ENCODE measurements at places on chromosomes 12 and 14.

DNA sequence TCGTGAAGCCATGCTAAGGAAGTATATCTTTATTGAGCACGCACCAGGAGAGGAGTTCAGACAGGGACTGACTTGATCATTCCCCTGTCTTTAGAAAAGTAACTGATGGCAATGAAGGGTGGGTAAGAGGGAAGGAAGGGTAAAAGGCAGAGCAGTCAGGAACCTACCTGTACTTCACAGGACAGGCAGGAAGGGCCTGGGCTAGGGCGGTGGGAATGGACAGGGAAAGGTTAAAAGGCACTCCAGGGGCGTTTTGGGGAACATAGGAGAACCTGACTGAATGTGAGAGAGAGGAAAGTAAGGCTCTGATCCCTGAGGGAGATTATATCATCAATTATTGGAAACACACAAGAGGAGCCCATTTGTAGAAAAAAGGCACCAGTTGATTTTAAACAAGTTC is 3.9 kb downstream of the SLC35E3 start:
- H3K4me3 ChIP-seq, result peak overlapping the region; percentile 59
- no peak for DNase-seq
- peaks cover 10% of the 10 kb centered on the region for H3K27me3 ChIP-seq
- peaks cover 17% of the 10 kb centered on the region for H3K4me1 ChIP-seq
- peak overlapping the region; percentile 82 for H3K27ac ChIP-seq

DNA sequence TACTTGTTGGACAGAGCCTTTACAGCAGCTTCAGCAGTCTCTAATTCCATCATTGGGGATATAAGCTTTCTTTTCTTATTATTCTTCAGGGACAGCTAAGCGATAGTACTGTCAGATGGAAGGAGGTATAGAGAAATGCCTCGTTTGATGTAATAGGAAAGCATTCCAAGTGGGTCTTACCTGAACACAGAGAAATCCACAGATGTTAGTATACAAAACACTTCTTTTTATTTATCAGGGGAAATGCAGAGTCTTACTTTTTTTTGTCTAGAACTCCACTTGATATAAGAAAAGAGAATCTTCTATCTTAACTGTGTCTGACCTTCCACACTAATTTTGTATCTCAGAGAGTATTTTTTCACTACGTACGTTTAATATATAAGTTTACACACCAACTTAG is 1.9 kb downstream of the SYT1 start:
- H3K27ac ChIP-seq, result peak overlapping the region; percentile 14
- H3K36me3 ChIP-seq, result no peaks in the 10 kb centered on the region
- peak overlapping the region; percentile 88 for H3K4me3 ChIP-seq

- no peaks in the 10 kb centered on the region for H3K27me3 ChIP-seq
- no peak for DNase-seq
- no peaks in the 10 kb centered on the region for H3K4me1 ChIP-seq
- H3K27ac ChIP-seq, result no peak overlapping the region
- H3K4me3 ChIP-seq, result no peak overlapping the region
- no peaks in the 10 kb centered on the region for H3K36me3 ChIP-seq
Measured at GRCh38 chr14:45698462-45699134, 445.6 kb upstream of the MIS18BP1 start.

DNA sequence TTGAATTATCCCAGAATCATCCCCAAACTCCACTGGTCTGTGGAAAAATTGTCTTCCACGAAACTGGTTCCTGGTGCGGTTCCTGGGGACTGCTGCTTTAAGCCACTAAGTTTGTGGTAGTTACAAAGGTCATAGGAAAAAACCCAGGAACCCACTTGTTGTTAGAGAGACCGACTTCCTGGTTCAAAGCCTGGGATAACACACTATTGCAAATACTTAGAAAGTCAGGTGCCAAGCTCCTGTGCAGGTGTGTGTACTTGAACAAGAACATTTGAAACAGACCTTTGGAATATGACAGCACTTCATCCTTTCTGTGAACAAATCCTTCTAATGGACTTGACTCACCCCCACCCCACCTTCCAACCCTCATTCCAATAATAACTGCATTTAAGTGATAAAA is 519.6 kb downstream of the GLT1D1 start:
- H3K4me1 ChIP-seq, result no peaks in the 10 kb centered on the region
- H3K27me3 ChIP-seq, result no peaks in the 10 kb centered on the region
- no peak overlapping the region for H3K27ac ChIP-seq
- DNase-seq, result no peak

GRCh38 chr14:61620130-61620946 is 75.0 kb upstream of the HIF1A start:
- no peak for DNase-seq
- peaks cover 4% of the 10 kb centered on the region for H3K4me1 ChIP-seq
- no peak overlapping the region for H3K4me3 ChIP-seq
- H3K27me3 ChIP-seq, result no peaks in the 10 kb centered on the region
- H3K36me3 ChIP-seq, result no peaks in the 10 kb centered on the region

GRCh38 chr12:12560587-12561370 is 1.9 kb downstream of the DUSP16 start:
- H3K27me3 ChIP-seq, result peaks cover 8% of the 10 kb centered on the region
- peak overlapping the region; percentile 97 for H3K4me3 ChIP-seq
- H3K36me3 ChIP-seq, result peaks cover 5% of the 10 kb centered on the region
- no peak for DNase-seq
- peak overlapping the region; percentile 93 for H3K27ac ChIP-seq
- peaks cover 22% of the 10 kb centered on the region for H3K4me1 ChIP-seq

DNA sequence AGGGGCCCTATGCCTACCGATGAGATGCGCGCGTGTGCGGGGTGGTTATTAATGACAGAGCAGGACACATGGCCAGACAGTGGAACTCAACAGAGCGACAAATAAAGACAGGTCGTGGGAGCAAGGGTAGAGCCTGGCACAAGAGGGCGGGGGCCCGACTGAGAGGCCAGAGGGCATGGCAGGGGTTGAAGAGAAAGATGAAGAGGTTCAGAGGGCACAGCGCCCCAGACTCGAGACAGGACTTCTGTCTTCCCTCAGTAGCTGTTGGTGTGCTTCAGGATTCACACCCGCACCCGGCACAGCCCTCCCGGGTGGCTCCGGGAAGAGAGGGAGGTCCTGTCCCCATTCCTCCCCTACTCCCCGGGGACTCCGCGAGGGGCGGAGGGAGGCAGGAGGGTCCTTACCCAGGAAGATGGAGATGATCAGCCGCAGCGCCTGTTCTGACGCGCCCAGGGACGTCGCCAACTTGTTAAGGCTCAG is 366 bp downstream of the LPCAT3 start:
- H3K4me3 ChIP-seq, result peak overlapping the region; percentile 96
- peak overlapping the region; percentile 79 for H3K27ac ChIP-seq
- DNase-seq, result peak; percentile 81
- H3K36me3 ChIP-seq, result peaks cover 3% of the 10 kb centered on the region
- peaks cover 15% of the 10 kb centered on the region for H3K4me1 ChIP-seq

GRCh38 chr14:36284971-36285595 is 35.4 kb downstream of the MBIP start:
- H3K36me3 ChIP-seq, result no peaks in the 10 kb centered on the region
- no peak for DNase-seq
- no peaks in the 10 kb centered on the region for H3K4me1 ChIP-seq
- no peak overlapping the region for H3K27ac ChIP-seq
- H3K27me3 ChIP-seq, result peaks cover 3% of the 10 kb centered on the region

- H3K27me3 ChIP-seq, result no peaks in the 10 kb centered on the region
- peaks cover 5% of the 10 kb centered on the region for H3K36me3 ChIP-seq
- H3K27ac ChIP-seq, result no peak overlapping the region
- H3K4me3 ChIP-seq, result no peak overlapping the region
Measured at GRCh38 chr12:121184425-121184824, 25.5 kb upstream of the P2RX4 start.

DNA sequence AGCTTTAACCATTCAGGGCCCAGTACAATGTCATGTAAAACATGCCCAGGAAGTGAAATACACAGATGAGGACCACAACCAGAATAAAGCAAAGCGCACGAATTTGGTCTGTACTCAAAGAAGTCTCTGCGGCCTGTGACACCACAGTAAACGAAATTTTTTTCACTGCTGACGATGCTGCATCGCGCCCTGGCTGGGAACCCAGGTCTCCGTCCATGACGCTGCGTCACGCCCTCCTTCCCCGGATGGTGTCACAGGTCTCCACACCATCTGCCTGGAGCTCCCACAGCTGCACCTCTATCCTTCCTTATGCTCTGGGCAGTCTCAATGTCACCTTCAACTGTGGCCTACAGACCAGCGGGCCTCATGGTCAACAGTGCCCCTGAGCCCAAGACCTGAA is 17.8 kb downstream of the ANKLE2 start:
- no peak overlapping the region for H3K4me3 ChIP-seq
- no peaks in the 10 kb centered on the region for H3K4me1 ChIP-seq
- H3K36me3 ChIP-seq, result peaks cover 5% of the 10 kb centered on the region
- H3K27me3 ChIP-seq, result peaks cover 1% of the 10 kb centered on the region
- no peak overlapping the region for H3K27ac ChIP-seq

- H3K27ac ChIP-seq, result no peak overlapping the region
- no peak overlapping the region for H3K4me3 ChIP-seq
- peaks cover 3% of the 10 kb centered on the region for H3K4me1 ChIP-seq
- no peaks in the 10 kb centered on the region for H3K36me3 ChIP-seq
- DNase-seq, result no peak
Measured at GRCh38 chr14:54922598-54922997, 20.0 kb upstream of the GCH1 start.

DNA sequence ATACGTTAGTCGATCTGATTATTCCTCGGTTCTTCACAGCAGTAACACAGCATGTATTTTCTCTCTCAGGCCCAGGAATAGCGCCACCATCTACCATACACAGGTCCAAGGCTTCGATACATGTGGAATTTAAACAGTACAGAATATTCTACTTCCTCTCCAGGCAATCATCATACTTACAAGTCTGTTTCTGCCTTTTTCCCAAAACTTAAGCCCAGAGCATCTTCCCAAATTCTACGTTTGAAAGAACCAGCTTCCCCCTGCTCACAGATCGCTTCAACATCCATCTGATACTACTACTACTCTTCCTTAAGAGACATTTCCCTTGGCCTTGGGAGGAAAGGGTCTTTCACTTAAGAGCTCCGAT is 626 bp downstream of the TXNDC16 start:
- peak overlapping the region; percentile 94 for H3K27ac ChIP-seq
- DNase-seq, result no peak
- H3K36me3 ChIP-seq, result no peaks in the 10 kb centered on the region
- H3K27me3 ChIP-seq, result peaks cover 10% of the 10 kb centered on the region
- H3K4me1 ChIP-seq, result peaks cover 4% of the 10 kb centered on the region

DNA sequence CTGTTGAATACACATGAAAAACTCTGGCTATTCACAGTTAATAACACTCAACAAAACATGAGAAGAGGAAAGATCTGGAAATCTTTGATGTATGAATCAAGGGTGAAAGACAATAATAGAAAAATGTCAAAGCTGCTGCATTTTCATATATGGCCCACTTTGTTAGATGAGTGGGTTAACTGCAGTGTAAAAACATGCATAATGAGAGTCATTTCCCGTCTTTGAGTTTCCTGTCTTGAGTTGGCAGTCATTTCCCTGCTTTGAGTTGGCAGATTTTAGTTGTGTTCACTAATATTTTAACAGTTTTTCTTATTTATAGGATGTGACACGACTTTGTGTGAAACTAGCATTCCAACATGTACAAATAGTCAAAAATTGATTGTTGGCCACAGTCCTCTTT is 87.9 kb upstream of the PTPRQ start:
- H3K4me1 ChIP-seq, result no peaks in the 10 kb centered on the region
- no peak overlapping the region for H3K4me3 ChIP-seq
- H3K27ac ChIP-seq, result no peak overlapping the region
- no peaks in the 10 kb centered on the region for H3K36me3 ChIP-seq

- H3K27me3 ChIP-seq, result peaks cover 15% of the 10 kb centered on the region
- H3K27ac ChIP-seq, result no peak overlapping the region
- H3K36me3 ChIP-seq, result no peaks in the 10 kb centered on the region
- H3K4me1 ChIP-seq, result peaks cover 2% of the 10 kb centered on the region
Measured at GRCh38 chr12:54220567-54220966, 31.8 kb upstream of the SMUG1 start.

GRCh38 chr12:53379389-53380103 is 430 bp upstream of the SP1 start:
- H3K36me3 ChIP-seq, result no peaks in the 10 kb centered on the region
- peaks cover 14% of the 10 kb centered on the region for H3K4me1 ChIP-seq
- H3K27ac ChIP-seq, result no peak overlapping the region

GRCh38 chr12:91249054-91249453 is 66.4 kb upstream of the DCN start:
- H3K36me3 ChIP-seq, result no peaks in the 10 kb centered on the region
- no peak overlapping the region for H3K27ac ChIP-seq
- H3K4me3 ChIP-seq, result no peak overlapping the region
- no peaks in the 10 kb centered on the region for H3K4me1 ChIP-seq
- no peaks in the 10 kb centered on the region for H3K27me3 ChIP-seq
- no peak for DNase-seq

DNA sequence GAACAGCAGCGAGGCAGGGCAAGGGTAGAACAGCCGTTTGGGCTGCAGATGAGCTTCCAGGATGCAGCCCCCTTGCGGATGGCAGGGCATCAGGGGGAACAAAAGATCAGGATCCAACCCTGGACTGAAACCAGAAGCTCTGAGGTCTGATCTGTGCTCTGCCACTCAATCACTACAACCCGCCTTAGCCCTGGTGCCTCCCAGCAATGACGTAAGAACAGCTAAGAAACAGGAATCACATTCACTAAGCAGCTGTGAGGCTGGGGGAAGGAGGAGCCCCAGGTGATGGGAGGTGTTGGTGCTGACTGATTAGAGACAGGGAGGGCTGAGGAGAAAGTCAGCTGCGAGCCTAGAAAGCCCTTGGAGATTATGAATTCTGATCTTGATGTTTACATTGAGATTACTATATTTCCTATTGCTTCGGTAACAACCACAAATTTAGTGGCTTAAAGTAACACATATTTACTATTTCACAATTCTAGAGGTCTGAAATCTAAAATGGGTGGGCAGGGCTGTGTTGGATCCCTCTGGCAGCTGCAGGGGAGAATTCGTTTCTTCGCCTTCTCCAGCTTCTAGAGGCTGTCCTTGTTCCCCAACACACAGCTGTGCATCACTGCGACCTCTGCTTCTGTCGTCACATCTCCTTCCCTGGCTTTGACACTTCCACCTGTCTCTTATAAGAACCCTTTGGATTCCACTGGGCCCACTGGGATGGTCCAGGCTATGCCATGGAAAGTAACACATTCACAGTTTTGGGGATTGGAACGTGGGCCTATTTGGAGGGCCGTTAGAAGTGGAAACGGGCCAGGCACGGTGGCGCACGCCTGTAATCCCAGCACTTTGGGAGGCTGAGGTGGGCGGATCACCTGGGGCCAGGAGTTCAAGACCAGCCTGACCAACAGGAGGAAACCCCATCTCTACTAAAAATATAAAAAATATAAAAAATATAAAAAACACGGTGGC is 6.1 kb upstream of the CD9 start:
- DNase-seq, result no peak
- no peak overlapping the region for H3K4me3 ChIP-seq
- peaks cover 28% of the 10 kb centered on the region for H3K27me3 ChIP-seq
- H3K27ac ChIP-seq, result no peak overlapping the region

- H3K27ac ChIP-seq, result no peak overlapping the region
- no peak for DNase-seq
- H3K27me3 ChIP-seq, result peaks cover 4% of the 10 kb centered on the region
- peaks cover 4% of the 10 kb centered on the region for H3K36me3 ChIP-seq
- no peak overlapping the region for H3K4me3 ChIP-seq
Measured at GRCh38 chr14:32559048-32559447, 229.9 kb downstream of the AKAP6 start.

All from glutamatergic neuron (in vitro differentiated cells).